ENCODE measurements at places on chromosomes 2 and 18. TPM values are rescaled to one million over a fixed set of nuclear protein-coding genes. Genes with fewer than 3 reads are reported as not detected.

The GPR35 gene
- 1.5 TPM for total RNA-seq

The TNS1 gene
- 3.2 TPM for total RNA-seq

The NEUROD1 gene
- total RNA-seq: 65.5 TPM

GRCh38 chr18:70426818-70427217, 138.0 kb downstream of the SOCS6 start:
- H3K27ac ChIP-seq: no peak overlapping the region
- H3K4me1 ChIP-seq: peaks cover 15% of the 10 kb centered on the region
- H3K27me3 ChIP-seq: no peaks in the 10 kb centered on the region
- H3K4me3 ChIP-seq: no peak overlapping the region
- H3K36me3 ChIP-seq: no peaks in the 10 kb centered on the region

- H3K36me3 ChIP-seq: peaks cover 6% of the 10 kb centered on the region
- no peak overlapping the region for H3K4me3 ChIP-seq
- peaks cover 22% of the 10 kb centered on the region for H3K4me1 ChIP-seq
These were observed 48.1 kb downstream of the HS1BP3 start for GRCh38 chr2:20602803-20603202.

GRCh38 chr2:191402966-191403565, 157.9 kb downstream of the MYO1B start:
- no peak overlapping the region for H3K4me3 ChIP-seq
- no peaks in the 10 kb centered on the region for H3K27me3 ChIP-seq
- no peak for DNase-seq

- DNase-seq: no peak
These were observed 13.1 kb upstream of the TNS1 start for GRCh38 chr2:218015586-218016521.

DNA sequence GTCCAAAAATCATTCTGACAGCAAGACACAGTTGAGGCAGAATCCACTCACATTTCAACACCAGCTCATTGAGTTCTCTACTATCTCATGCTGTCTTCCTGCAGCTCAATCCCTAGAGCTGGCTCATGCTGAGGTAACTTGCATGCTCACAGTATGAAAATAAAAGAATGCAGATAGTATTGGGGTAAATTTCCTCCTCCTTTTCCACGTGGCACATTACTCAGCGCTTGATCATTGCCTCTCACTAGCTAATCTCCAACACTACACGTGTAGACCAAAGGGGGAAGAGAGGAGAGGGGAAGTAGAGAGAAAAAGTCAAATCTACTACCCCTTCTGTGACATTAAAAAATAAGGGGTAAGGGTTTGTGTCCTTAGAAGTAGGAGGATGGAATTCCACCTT, 300.6 kb downstream of the AFF3 start:
- peaks cover 4% of the 10 kb centered on the region for H3K27me3 ChIP-seq
- H3K4me1 ChIP-seq: peaks cover 10% of the 10 kb centered on the region
- H3K27ac ChIP-seq: no peak overlapping the region
- DNase-seq: no peak

GRCh38 chr2:189803431-189803830, 19.2 kb downstream of the PMS1 start:
- no peak overlapping the region for H3K27ac ChIP-seq
- H3K27me3 ChIP-seq: no peaks in the 10 kb centered on the region
- H3K4me3 ChIP-seq: no peak overlapping the region
- H3K36me3 ChIP-seq: no peaks in the 10 kb centered on the region

- H3K4me1 ChIP-seq: peaks cover 15% of the 10 kb centered on the region
- no peak overlapping the region for H3K4me3 ChIP-seq
- no peaks in the 10 kb centered on the region for H3K36me3 ChIP-seq
- DNase-seq: peak; percentile 27
- H3K27me3 ChIP-seq: peaks cover 13% of the 10 kb centered on the region
These were observed 6.2 kb downstream of the ESPNL start for GRCh38 chr2:238106339-238106697.

- H3K27ac ChIP-seq: no peak overlapping the region
- peaks cover 5% of the 10 kb centered on the region for H3K36me3 ChIP-seq
- no peaks in the 10 kb centered on the region for H3K4me1 ChIP-seq
- peaks cover 1% of the 10 kb centered on the region for H3K27me3 ChIP-seq
- H3K4me3 ChIP-seq: no peak overlapping the region
These were observed 36.3 kb downstream of the CYP27C1 start for GRCh38 chr2:127183771-127184170.

GRCh38 chr2:3488061-3488531, 31.2 kb downstream of the ADI1 start:
- H3K27ac ChIP-seq: no peak overlapping the region
- peak; percentile 51 for DNase-seq
- peaks cover 5% of the 10 kb centered on the region for H3K27me3 ChIP-seq
- H3K36me3 ChIP-seq: peaks cover 16% of the 10 kb centered on the region

DNA sequence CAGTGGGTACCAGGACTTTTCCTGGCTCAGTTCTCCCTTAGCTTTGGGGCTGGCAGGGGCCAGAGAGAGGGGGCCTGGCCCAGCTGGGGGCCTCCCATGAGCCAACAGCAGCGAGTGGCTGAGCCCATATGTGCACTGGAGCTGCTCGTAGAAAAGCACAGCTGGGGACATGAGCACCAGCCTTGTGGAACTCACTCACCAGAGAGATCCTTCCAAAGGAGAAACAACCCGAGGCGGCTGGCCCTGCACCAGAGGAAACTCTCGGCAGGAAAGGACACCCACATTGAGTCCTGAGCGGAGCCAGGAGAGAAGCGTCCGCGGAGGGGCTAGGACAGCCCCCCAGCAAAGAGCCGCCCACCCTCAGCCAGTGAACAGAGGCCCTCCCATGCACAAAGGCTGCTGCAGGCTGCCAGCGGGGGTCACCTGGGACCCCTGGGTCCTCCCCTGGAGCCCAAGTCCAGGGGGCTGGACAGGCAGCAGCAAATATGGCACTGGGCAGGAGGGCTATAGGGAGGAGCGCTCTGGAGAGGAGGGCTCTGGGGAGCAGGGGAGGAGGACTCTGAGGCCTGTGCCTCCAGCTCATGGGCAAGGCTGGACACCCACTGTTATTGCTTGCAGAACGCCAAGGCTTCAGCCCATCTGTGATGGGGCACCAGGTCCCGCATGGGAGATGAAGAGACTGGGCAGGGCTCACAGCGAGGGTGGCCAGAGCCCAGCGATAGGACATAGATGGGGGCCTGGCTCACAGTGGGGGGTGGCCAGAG, 42.1 kb upstream of the SNED1 start:
- no peaks in the 10 kb centered on the region for H3K4me1 ChIP-seq
- H3K36me3 ChIP-seq: no peaks in the 10 kb centered on the region
- peak; percentile 22 for DNase-seq
- H3K4me3 ChIP-seq: no peak overlapping the region
